ENCODE measurements at places on chromosomes 1 and 21. TPM values are rescaled to one million over a fixed set of nuclear protein-coding genes. Genes with fewer than 3 reads are reported as not detected.

Gene UBASH3A
- total RNA-seq: not detected

Gene TCHHL1
- total RNA-seq: not detected

Gene CDC42BPA
- total RNA-seq: 154 TPM

Gene MCOLN3
- total RNA-seq: not detected

Gene SYT11
- total RNA-seq: 163 TPM

DNA sequence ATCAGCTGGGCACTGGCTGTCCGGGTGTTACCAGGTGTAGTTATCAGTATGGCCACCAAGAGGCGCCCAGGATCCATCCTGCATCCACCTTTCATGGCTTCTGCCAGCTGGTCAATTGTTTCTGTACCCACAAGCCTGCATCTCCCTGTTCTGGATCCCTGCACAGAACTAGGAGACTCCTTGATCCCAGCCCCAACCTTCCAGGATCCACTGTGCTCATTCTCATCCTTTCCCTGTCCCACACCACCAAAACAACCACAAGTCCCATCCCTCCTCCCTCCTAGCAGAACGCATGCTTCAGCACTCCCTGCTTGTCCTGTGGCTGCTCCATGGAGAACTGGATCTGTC lies 27.2 kb upstream of the FOXE3 start:
- no peak for DNase-seq

- DNase-seq: no peak
Measured at GRCh38 chr21:38671773-38672172, 134.0 kb upstream of the ETS2 start.

DNA sequence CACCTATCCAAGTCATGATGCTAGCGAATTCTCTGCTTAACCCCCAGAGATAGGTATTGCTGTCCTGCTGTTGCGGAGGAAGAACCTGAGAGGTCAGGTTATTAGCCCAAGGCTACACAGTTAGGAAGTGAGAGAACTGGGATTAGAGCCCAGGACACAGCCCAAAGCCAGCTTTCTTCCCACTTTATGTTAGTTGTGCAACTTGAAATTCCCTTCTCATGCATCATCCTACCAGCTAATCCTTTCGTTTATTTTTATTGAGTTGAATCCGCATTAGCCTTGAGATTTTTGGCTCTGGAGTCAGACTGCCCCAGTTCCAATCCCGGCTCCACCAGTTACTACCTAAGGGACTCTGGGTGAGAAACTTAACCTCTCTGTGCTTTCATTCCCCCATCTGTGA lies 65.4 kb downstream of the PLEKHA6 start:
- DNase-seq: no peak

DNA sequence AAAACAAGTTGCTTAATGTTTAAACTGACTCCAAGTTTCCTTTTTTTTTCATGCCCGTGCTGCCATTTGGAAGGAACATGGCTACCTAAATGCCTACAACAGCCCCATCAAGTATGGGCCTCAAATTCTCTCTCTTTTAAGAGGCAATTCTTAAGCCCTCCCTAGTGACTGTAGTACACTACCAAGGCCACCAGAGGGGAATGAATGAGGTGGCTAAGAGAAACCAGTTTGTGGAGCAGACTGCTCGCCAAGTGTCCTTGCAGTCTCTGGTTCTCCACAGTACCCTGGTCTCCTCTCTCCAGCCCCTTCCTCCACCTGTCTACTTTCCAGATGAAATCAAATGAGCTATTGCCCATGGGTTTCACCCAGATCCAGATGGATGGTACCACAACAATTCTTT lies 1809.6 kb downstream of the BRINP3 start:
- no peak for DNase-seq

GRCh38 chr21:45506241-45506817 lies 35.9 kb downstream of the SLC19A1 start:
- DNase-seq: no peak

- DNase-seq: no peak
Measured at GRCh38 chr1:77467741-77468140, 185.9 kb downstream of the AK5 start.

- no peak for DNase-seq
Measured at GRCh38 chr1:23217421-23218115, at the start of gene HTR1D. Gene HTR1D, minus strand, starts transcription at chr1:23217502. Its CDS starts 23,283 bp downstream, at chr1:23194219.

- no peak for DNase-seq
Measured at GRCh38 chr1:201501812-201502510, 5.0 kb downstream of the CSRP1 start.

- no peak for DNase-seq
Measured at GRCh38 chr1:17967623-17968255, 139.9 kb upstream of the IGSF21 start.

DNA sequence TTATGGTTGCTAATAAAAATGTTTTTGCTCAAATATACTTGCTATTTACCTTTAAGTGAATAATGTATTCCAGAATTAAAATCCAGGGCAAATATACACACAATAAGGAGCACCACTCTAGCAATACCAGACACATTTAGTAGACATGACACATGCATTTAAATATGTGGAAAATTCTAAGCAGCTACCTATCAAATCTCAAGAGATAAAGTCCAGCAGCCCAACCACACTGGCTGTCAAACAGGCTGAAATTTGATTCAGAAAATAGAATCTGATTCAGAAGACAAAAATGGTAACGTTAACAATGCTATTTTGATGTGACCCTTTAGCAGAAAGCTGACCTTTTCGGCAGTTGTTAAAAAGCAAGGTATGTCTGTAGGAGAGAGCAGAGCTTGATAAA lies 42.3 kb downstream of the PLEKHO1 start:
- DNase-seq: no peak

- DNase-seq: no peak
Measured at GRCh38 chr1:185998391-185998790, 264.2 kb downstream of the HMCN1 start.

DNA sequence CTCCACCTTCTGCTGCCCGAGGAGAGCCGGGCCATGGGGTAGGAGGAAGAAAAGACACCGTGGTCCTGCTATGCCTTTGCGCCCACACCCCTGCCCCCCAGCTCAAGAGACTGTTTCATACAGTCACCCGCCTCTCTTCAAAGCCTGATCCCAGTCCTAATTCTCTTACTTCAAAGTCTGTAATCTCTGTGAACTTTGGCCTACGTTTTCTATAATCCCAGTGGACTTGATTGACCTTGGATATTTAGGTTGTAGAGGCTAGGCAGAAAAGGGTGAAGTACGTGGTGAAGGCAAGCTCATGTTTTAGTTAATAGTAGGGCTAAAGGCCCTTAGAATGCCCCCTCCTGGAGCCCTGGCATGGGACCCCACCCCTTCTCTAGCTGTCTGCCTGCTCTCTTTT lies 28.4 kb downstream of the VPS13D start:
- no peak for DNase-seq

DNA sequence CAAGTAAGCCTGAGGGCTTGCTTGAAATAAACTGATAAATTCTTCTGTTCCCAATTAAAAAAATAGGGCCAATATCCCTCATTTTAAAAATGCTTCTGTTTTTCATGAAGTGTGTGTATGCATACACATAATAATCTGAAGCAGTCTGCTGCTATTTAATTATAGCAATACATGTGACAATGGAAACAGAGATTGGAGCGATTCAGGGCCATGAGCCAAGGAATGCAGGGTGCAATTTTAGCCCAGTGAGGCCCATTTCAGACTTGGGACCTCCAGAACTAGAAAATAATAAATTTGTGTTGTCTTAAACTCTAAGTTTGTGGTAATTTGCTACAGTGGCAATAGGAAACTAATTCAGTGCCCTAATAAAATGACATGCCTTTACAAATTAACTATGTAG lies 264.9 kb downstream of the LTN1 start:
- no peak for DNase-seq

Measured in frontal cortex (tissue), 4 donors.